ENCODE measurements at places on chromosomes 4 and X.

- no peak for DNase-seq
Measured at GRCh38 chr4:111066887-111067286, 444.0 kb upstream of the PITX2 start.

- no peak for DNase-seq
Measured at GRCh38 chr4:11480683-11481082, 52.0 kb upstream of the HS3ST1 start.

DNA sequence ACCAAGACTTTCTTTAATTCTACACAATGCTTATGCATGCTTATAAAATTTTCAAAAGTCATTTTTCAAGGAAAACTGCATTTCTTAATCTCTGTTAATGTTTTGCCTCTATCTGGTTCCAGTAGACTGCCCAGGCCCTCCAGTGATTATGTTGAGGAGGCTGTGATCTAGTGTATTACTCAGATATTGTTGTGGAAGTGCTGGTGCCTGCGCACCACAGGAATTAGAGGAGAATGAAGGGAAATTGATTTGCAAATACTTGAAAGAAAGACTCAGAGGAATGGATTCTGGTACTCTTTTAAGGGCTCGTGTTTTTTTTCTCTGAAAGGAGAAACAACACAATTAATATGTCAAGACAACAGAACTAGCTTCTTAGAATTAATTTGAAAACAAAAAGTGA is 1015.1 kb downstream of the RPA4 start:
- DNase-seq = no peak

DNA sequence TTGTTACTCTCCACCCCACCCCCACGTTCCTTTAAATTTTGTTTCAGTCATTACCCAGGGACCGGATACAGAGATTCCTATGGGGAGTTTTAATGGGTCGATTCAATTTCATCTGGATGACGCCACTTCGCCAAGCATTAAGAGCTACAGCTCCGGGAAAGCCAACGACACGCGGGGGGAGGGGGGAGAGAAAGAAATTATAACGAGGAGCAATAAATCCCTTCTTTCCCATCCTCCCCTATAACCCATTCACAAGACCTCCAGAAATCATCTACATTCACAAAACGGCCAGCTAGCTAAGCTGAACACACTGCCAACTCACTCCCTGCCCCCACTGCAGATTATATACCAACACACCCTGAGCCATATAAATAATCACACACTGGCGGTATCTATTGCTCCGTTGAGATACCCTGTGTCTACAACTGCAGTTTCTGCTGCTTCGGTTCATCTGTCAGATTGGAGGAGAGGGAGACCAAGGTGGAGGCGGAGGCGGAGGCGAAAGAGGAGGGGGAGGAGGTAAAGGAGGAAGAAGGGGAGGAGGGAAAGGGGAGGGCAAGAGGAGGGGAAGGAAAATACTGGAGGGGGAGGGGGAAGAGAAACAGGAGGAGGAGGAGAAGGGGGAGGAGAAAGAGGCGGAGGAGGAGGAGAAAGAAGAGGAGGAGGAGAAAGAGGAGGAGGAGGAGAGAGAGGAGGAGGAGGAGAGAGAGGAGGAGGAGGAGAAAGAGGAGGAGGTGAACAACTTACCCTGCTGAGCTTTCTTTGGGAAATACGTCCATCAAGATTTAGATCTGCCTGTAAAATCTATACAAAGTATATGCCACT is 113.9 kb upstream of the VAMP7 start:
- DNase-seq = no peak

DNA sequence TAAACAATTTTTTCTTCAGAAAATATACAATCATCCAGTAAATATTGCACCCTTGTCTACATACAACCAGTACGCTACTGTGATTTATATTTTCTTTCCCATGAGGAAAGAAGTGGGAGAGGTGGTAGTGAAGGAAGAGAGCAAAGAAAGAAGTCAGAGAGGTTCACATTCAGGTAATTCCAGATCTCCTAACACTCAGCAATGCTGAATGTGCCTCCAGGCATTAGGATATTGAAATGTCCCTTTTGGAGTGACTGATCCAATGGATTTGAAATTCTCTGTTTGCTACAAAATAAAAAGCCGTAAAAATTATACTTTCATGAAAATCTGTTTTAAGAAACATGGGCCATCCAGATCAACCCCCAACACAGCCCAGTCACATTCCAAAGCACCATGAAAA is 211.9 kb upstream of the NR3C2 start:
- DNase-seq = no peak

DNA sequence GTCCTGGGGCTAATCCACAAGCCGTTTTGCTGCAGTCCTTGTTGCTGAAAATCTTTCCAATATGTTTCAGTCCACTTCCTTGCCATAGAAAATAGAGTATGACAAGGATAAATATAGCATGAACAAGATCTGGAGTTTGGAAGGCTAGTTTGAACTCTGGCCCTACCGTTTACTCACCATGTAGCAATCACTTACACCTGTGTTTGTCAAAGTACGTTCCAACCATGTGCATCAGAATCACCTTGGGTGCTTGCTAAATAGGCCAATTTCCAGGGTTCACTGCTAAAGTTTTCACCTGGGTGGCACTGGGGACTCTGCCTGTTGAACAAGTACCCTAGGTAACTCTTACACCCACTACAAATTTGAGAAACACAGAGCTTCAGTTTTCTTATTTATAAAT is 188.9 kb downstream of the ENOX2 start:
- DNase-seq = no peak

- no peak for DNase-seq
Measured at GRCh38 chr4:100386270-100386669, 131.6 kb downstream of the EMCN start.

DNA sequence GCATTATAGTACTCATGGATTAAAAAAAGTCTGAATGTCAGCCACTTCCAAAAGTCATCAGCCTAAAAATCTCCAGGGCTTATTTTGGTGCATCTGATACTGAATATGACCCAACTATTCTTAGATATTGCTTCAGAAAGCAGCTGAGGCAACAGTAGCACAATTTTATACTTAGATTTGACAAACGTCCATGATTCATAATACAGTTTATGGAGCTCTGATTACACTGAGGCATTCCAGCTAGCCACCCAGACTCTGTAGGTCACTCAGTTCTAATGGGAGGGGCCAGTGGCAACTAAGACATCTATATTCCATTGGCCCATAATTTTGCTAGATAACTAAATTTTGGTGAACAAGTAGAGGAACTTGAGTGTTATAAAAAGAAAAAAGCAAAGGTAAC is 10.3 kb downstream of the SPATA4 start:
- no peak for DNase-seq
